ENCODE measurements at places on chromosomes 16 and 17.

DNA sequence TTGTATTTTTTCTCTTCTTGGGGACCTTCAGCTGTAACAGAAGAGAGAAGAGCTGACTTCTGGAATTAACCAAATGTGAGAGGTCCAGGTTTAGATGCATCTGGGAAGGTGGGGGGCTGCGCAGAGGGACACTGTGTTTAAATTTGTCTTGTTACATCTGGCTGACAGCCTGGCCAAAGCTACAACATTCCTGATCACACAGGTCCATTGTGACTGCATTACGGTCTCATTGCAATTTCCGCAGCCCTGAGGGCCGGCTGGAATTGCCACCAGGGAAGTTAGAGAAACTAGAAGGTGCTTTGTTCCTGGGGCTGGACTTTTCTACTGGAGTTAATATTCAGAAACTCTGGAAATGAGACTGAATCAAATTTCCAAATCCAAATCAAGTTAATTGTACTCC lies 37.9 kb upstream of the LRRC75A start:
- no peak for DNase-seq

DNA sequence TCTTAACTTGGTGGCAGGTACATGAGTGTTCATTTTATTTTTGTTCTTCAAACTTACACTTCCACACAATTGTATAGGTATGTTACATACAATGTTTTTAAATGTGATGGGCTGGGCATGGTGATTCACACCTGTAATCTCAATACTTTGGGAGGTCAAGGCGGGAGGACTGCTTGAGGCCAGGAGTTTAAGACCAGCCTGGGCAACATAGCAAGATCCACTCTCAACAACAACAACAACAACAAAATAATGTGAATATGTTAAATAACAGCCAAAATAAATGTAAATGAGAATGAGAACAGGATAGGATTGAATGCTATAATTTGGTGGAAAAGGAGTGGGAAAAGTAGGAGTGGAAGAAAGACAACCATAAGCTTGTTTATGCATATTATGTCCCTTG lies 2.6 kb downstream of the NSMCE1 start:
- no peak for DNase-seq

DNA sequence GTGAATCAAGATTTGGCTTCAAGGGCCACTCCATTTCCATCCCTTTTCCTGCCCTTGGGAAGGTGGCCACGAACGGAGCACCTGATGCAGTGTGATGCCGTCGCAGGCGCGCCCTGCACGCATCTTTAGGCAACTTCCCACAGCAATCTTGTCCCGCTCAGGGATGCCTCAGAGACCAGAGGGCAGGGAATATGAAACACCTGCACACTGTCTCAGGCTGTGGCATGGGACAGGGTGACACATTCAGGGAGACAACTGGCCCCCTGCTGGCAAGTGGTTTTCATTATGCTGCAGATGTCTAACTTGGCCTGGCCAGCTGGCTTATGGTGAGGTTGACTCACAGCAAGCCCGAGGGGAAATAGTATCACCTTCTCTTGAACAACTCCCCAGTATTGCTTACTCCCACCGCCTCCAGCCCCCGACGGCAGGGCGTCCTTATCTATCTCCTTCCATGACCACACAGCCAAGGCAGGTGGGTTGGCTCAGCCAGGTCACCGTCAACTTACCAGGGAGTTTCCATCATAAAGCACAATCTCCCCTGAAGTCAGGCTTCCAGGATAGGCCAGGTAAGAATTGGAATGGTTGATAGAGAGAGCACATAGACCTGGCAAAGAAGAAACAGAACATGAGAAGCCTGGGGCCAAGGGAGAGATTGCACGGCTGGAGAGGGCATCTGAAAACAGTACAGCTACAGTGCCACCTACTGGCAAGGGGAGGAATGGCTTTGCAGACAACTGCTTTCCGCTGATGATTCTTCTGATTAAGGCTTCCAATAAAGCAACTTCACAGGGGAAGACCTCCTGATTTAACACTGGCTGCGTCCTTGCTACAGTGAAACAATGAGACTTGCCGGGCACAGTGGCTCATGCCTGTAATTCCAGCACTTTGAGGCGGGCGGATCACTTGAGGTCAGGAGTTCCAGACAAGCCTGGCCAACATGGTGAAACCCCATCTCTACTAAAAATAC lies 21.1 kb downstream of the WIPI1 start:
- DNase-seq = peak; percentile 34

GRCh38 chr17:27241346-27241946 lies 52.5 kb upstream of the WSB1 start:
- DNase-seq = no peak

GRCh38 chr16:78903237-78903636 lies 697.3 kb downstream of the MAF start:
- DNase-seq = no peak

Data from AG09309 (cell line).